Fibroblast of lung (primary cell): ENCODE measurements at places on chromosomes 13 and 19. TPM values are rescaled to one million over a fixed set of nuclear protein-coding genes. Genes with fewer than 3 reads are reported as not detected.

The CAPN12 gene
- 0.26 and 0.50 TPM in 2 replicates for total RNA-seq

The CASP14 gene
- not detected in 2 replicates for total RNA-seq

The POU2F2 gene
- under 0.01 and 0.17 TPM in 2 replicates for total RNA-seq

The B3GNT3 gene
- not detected in 2 replicates for total RNA-seq

The ZNF443 gene
- 1.8 and 2.3 TPM in 2 replicates for total RNA-seq

The SPACA4 gene
- not detected in 2 replicates for total RNA-seq

The SMIM17 gene
- under 0.01 and 0.33 TPM in 2 replicates for total RNA-seq

The IQCN gene
- total RNA-seq = 0.51 and 0.83 TPM in 2 replicates

The SF3A2 gene
- 23.1 and 31.5 TPM in 2 replicates for total RNA-seq

The LYPD3 gene
- 0.50 and 0.51 TPM in 2 replicates for total RNA-seq
